ENCODE measurements at places on chromosomes 11 and 22.

DNA sequence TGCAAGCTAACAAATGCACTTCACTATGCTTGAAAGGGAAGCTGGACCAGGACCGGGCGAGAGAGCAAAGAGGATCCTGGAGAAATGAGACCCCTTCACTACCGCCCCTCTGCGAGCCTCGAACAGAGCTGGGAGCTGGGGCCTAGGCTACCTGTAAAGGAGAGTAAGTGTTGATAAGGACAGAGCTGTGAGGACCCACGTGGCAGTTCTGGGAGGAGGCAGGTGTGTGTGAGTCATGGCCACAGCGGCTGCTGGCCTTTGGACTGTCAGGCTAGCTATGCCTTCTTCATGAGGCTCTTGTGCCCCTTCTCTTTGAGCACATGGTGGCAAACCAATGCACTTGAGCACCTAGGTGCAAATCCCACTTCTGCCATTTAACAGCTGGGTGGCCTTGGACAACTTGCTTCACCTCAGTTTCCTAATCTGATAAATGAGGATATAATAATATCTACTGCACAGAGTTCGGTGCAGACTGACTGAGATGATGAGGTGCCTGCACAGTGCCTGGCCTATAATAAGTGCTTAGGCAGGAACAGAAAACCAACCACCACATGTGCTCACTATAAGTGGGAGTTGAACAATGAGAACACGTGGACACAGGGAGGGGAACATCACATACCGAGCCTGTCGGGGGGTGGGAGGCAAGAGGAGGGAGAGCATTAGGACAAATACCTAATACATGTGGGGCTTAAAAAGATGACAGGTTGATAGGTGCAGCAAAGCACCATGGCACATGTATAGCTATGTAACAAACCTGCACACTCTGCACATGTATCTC, 35.3 kb upstream of the KCNJ11 start:
- no peak for DNase-seq

DNA sequence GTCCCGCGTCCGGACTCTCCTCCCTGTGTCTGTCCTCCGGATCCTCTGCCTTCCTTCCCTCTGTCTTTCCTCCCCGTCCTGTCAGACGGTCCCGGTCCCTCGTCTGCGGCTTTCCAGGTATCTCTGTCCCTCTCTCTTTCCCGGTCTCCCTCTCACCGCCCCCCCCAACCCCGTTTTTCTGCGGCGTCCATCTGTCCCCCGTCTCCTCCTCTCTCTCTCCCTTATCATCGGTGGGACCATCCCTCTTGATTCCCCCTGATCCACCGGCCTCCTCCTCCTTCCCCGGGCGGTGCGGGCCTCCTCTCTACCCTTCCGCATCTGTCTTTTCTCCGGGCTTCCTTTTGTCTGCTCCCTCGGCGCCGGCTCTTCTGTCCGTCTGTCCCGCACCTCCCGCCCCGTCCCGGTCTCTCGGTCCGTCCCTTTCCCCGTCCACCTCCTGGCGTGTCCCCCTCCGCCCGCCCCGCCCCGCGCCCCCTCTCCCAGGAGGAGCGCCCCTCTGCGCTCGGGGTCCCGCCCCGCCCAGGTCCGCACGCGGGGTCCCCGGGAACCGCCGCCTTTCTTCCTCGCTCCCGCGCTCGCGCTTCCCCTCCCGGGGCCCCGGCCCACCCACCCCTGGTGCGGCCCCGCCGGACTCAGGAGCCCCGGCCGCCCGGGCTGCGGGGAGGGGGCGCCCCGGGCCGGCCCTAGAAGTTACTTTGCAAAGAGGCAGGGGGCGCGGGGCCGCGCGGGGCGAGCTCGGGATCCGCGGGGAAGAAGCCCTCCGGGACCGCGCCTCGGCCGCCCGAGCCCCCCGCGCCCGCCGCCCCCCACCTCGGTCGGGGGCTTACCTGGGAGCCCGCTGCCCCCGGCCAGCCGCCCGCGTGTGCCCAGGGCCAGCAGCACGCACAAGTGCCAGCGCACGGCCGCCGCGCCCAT, 568 bp downstream of the SCUBE1 start:
- no peak for DNase-seq

DNA sequence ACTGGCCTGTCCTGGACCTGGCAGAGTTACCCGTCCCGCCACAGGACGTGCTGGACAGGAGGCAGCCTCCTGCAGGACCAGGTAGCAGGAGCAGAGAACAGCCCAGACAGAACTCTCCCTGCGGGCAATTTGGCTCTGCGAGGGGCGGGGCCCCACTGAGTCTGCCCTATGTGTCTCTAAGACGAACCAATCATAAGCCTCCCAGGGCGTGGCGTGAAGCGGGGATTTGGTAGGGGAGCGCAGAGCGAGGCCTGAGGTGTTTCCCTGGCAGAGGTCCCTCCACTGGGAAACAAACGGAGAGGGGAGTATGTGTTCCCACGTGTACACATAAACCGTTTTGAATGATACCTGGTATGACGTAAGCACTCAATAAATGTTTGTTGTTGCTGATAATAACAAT, 7.4 kb downstream of the CD82 start:
- DNase-seq: no peak

DNA sequence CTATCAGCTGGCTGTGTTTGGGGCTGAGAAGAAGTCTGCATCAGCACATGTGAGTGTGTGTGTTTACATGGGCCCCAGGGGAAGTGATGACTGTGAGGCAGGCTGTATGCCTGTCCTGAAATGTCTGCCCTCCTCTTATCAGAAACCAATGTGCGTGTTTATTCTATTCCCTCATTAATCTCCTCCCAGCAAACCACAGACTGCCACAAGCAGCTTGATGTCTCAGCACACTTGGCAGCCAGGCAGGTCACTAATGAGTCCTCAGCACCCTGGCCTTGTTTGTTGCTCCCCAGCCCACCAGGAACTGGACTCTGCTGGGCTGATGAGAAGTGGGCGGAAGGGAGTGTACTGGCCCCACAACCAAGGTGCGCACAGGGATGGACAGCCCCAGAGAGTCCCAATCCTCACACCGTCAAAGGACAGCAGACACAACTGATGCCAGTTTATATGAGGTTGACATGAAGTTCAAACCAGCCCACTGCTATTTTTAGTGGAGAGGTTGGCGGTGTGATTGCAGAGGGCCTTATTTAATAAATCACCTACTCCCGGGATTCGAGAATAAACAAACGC, 225.8 kb downstream of the ETS1 start:
- peak; percentile 39 for DNase-seq

GRCh38 chr11:561148-562003, 606 bp downstream of the RASSF7 start:
- no peak for DNase-seq

GRCh38 chr22:46963672-46964545, 201.5 kb downstream of the TBC1D22A start:
- no peak for DNase-seq

GRCh38 chr22:43895986-43896645, 4.3 kb upstream of the PNPLA5 start:
- no peak for DNase-seq

DNA sequence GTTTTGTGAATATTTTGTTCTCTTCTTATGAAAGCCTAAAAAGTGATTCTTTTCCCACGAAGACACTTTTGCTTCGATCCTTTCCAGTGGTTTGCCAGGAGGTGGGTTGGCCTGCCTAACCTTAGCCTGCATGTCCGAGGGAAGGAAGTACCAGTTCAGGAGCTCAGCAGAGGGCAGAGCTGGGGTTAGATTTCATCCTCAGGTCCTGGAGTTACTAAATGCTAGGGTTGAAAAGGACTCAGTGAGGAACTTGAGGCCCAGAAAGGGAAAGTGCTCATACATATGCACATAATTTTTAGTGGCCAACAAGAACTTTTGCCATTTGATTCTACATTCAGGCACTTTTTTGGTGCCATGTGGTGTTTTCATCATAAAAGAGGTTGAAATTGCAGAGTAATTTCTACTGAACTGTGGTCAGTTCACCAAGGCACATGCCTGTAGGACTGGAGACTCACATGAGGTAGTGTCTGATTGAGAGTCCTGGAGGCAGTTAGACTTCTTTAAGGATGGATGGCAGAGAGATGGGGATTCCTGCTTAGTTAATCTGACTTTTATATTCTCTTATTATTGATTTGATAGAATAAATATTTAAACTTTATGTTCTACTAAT, 36.7 kb downstream of the NCAM1 start:
- no peak for DNase-seq

DNA sequence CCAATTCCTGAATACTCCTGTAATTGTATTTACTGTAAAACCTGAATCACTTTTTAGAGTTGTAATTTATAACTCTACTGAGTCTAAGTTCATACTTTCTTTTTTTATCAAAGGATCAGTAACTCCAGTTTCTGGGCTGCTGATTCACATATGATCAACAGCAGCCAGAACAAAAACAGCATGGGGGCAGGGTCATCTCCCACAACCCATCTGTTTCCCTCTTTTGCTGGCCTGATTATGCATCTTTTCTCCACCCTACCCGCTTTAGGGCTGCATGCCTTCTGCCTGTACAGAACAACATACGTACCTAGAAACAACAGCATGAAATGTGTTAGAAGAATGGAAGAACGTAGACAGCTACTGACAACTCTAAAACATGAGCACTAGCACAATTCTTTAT, 76.0 kb downstream of the MRTFA start:
- no peak for DNase-seq

DNA sequence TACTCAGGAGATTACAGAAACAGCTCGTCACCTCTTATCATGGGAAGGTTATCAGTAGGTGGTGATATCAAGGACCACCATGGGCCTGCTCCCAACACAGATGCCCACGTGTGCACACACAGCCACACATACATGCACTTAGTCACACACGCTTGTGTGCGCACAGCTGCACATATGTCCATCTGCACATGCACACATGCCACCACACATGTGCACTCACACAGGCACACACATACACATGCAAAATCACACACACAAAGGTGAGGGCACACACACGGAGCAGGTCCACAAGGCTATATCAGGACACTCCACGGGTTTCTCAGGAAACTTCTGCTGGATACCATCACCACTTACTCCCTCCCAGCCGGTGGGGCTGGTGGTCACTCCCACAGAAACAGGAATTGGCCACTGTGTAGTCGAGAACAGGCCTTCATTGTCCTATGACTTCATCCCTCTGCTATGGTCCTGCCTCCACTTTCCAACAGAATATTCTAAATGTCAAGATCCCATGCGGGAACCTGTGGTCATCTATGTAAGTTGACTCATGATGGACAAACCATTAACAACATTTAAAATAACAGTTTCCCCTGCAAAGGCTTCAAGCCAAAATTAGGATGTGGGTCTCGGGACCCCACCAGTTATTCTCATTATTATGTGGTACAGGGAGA, 2.2 kb downstream of the C11orf24 start:
- DNase-seq: no peak

- peak; percentile 48 for DNase-seq
Measured at GRCh38 chr11:113204280-113204679, 110.1 kb upstream of the TTC12 start.

- DNase-seq: no peak
Measured at GRCh38 chr11:27524155-27524554, 17.6 kb upstream of the LIN7C start.

DNA sequence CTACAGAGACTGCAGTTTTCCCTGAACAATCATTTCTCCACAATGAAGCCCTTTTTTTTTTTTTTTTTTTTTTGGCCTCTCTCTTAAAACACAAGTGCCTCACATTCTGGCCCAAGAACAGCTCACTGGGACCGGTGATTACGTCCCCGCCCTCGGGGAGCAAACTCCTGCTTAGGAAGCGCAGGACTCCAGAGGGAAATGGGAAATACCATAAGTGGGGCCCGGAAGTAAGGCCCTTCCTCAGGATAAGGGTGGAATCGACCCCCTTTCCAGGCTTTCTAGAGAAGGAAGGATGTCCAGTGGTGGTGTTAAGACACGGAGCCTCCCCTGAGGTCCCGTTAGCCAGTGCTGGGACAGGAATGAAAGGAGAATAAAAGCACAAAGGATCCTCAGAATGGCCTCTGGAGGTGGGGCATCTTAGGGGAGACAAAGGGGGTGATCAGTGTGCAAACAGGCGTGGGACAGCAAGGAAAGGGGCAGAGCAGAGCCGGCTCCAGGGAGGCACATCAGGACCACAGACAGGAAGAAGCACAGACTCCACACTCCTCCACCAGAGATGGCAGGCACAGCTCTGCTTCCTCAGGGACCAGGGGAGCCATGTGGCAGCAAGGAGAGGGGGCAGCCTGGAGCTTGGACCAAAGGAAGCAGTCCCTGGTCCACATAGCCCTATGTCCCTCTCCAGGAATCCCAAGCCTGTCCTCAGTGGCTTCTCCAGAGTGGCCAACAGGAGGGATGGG, 61.3 kb downstream of the CHST1 start:
- no peak for DNase-seq

GRCh38 chr11:6402561-6402981, 12.3 kb downstream of the SMPD1 start:
- DNase-seq: peak; percentile 76

DNA sequence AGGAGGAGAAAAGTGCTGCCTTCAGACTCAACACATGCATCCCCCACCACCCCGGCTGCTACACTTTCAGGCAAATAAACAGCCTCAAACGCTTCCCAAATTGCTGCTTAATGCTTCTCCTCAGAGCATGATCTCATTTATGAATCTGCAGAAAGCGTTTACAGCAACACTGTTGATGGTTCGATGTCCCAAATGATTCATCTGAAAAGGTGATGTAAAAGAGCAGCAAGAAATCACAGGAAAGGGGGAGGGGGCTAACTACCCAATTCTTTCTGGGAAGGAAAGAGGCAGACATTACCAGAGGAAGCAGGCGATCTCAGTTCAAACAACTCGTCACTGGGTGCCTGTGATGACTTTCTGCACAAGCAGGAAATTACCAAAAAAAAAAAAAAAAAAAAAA, 119.6 kb downstream of the TENM4 start:
- no peak for DNase-seq

- no peak for DNase-seq
Measured at GRCh38 chr11:57094181-57094935, 87.4 kb upstream of the LRRC55 start.

DNA sequence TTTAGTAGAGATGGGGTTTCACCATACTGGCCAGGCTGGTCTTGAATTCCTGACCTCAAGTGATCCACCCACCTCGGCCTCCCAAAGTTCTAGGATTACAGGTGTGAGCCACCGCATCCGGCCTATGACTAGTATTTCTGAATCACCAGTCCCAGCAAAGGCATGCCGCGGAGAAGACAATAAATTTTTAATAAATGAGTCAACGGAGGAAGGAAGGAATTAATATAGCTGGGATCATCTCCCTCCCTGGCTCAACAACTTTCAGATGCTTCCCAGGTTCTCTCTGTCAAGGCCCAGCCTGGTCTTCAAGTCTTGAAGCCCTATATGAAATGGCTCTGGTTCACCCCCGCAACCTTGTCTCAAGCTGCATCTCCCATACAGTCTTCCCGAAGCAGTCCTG, 45.7 kb downstream of the CYTH4 start:
- no peak for DNase-seq

- DNase-seq: no peak
Measured at GRCh38 chr11:20178976-20179375, 18.7 kb upstream of the DBX1 start.

GRCh38 chr11:82536706-82537105, 197.0 kb downstream of the FAM181B start:
- DNase-seq: no peak

GRCh38 chr11:91257667-91258066, 967.0 kb upstream of the FAT3 start:
- DNase-seq: no peak

DNA sequence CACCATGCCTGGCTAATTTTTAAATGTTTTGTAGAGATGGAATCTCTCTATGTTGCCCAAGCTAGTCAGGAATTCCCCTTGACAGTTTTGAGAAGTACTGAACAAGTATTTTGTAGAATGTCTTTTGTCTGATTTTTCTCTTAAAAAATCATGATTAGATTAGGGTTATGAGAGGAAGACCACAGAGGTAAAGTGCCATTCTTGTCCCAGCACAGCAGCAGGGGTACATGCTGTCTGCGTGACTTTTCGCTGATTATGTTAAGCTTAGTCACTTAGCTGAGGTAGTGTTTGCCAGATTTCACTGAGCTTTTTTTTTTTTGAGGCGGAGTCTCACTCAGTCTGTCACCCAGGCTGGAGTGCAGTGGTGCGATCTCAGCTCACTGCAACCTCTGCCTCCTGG, 13.6 kb upstream of the NUP160 start:
- no peak for DNase-seq

All from CD4-positive, alpha-beta T cell treated with Interferon alpha-2 for 1 hour (primary cell).